Left renal pelvis (tissue), 4 donors: ENCODE measurements at places on chromosomes 11 and 22.

GRCh38 chr11:133040289-133040900 lies 491.9 kb downstream of the OPCML start:
- no peak for DNase-seq

- DNase-seq: no peak
Measured at GRCh38 chr22:43996981-43997265, 27.2 kb upstream of the PARVB start.

DNA sequence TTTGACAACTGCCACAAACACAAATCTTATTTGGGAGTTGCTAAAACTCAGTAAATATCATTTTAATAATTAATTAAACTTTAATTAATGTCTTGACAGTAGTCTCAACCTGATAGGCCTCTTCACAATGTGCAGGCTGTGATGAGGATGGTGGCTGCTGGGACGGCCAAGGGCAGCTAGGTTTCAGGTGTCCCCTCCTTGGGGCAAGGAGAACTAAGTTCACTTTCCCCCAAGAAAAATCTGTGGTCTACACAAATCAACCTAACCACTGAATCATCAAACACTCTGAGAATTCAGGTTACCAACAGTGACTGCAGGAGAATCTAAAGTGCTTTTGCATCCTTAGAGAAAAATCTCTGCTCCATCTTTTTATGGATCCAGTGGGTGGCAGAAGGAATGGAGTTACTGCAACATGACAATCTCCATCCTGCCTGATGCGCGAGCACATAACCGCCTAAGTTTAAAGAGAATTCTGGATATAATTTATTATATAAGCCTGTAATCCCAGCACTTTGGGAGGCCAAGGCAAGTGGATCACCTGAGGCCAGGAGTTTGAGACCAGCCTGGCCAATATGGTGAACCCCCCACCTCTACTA lies 289.7 kb downstream of the KIRREL3 start:
- no peak for DNase-seq

DNA sequence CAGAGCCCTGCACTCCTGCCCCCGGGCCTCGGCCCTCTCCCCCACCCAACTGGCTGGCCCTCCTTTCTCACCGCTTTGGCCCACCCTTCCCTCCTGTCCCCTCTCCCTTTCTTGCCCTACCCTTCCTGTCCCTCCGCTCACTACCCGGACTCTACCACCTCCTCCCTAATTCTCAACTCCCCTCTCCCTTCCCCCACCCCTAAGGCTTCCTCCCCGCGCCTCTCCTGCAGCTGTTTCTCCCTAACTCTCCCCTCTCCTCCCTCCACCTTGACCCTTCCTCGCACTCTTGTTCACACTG lies 421 bp downstream of the SLC15A3 start:
- DNase-seq: no peak
